ENCODE measurements at places on chromosomes 16 and 17.

- no peak for DNase-seq
Measured at GRCh38 chr17:36690190-36690589, 88.8 kb downstream of the MRM1 start.

GRCh38 chr16:86619239-86619794, 41.0 kb downstream of the FOXL1 start:
- no peak for DNase-seq

GRCh38 chr17:42131981-42132432, 9.4 kb downstream of the HSPB9 start:
- no peak for DNase-seq

- no peak for DNase-seq
Measured at GRCh38 chr17:15184872-15185624, 80.1 kb downstream of the PMP22 start.

DNA sequence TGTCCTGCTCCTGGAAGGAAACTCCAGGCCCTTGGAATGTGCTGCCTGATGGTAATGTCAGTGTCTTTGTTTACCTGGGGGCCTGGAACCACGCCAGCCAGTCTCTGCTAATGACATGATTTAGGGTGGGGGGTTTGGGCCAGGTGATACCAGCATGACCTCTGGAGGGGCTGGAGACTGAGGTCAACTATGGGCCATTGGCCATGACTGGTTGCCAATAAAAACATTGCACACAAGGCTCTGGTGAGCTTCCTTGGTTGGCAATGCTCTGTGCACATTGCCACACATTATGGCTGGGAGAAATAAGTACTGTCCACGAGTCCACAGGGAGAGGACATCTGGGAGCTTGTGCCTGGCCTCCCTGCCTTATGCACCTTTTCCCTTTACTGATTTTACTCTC, 52.5 kb downstream of the LITAF start:
- DNase-seq: no peak

DNA sequence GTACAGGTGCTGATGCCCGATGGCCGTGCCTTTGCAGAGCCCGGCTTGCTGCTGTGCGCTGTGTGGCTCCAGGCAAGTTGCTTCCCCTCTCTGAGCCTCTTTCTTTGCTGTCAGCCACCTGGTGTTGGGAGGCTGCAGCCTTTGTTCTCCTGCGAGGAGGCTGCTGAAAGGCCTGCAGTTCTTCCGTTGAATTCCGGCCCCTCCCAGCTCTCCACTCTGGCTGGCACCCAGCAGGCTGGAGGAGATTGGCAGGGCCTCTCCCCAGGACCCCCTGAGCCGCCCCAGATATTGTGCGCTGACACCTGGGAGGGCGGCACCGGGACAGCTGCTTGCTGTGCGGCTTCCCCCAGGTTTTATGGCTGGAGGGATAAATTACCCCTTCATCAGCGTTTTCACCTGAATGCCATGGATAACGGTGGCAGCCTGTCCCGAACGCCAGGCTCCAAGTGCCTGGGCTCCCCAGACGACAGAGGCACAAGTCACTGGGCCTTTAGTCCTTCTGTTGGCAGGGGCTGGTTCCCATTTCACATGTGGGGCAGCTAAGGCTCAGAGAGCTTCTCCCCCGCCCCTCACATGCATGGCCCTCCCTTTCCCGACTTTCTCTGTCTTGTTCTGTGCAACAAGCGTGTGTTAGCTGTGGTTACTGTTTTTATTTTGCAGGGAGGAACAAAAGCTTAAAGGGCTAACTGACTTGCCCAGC, 35.1 kb upstream of the GSE1 start:
- DNase-seq: no peak
